Stimulated activated CD8-positive, alpha-beta memory T cell treated with anti-CD3 and anti-CD28 coated beads, Interleukin-7, amount 100 ng/mL, for 48 hours (primary cell): ENCODE measurements at places on chromosomes 4 and X.

- DNase-seq, result no peak
Measured at GRCh38 chr4:78930016-78930629, 9.1 kb downstream of the PAQR3 start.

DNA sequence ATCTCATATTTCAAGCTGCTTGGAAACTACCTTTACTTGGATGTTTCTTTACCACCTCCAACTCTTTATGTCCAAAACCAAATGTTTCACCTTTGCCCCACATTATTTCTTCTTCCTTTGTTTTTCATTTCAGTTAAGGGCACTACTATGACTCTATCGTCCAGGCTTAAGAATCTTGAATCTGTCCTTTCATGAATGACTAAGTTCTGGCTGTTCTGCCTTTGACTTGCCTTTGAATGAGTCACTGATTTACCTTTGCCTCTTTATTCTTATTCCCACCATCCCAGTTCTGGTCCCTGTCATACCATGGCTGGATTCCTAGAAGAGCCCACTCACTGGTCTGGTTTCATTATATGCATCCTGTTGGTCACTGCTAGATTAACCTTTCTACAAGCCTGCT is 30.6 kb upstream of the PLAC1 start:
- DNase-seq, result no peak

- no peak for DNase-seq
Measured at GRCh38 chrX:42967681-42968300, 189.8 kb upstream of the PPP1R2C start.

- DNase-seq, result no peak
Measured at GRCh38 chr4:127641524-127641923, 8.8 kb downstream of the INTU start.

DNA sequence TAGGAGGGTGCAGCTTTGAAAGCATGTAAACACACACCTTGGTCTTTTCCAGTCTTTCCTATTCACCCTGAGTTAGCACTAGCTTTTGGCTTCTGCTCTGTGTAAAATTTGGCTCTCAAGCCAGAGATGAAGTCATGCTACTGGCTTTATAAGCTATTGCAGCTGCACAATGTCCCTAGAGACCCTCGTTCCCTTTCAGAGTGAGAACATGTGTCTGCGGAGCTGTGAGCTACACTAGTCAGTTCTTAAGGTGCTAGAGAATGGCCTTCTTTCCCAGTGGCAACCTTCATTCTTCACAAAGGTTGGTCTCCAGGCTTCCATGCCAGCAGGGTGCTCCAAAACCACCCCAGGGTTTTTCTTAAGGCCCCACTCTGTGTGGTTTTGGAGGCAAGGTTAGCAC is 199.1 kb downstream of the SPATA18 start:
- DNase-seq, result no peak

DNA sequence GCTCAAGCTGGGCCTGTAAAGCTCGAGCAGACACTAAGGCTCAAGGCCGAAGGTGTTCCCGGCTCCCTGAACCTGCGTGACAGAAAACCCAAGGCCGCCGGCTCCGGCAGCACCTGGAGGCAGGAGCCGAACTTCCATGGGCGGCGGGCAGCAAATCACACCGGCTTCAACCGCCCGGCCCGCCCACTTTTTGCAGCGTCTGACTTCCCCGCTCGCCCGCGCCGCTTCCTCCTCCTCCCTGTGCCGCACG is 940 bp upstream of the NSD2 start:
- DNase-seq, result peak; percentile 81

DNA sequence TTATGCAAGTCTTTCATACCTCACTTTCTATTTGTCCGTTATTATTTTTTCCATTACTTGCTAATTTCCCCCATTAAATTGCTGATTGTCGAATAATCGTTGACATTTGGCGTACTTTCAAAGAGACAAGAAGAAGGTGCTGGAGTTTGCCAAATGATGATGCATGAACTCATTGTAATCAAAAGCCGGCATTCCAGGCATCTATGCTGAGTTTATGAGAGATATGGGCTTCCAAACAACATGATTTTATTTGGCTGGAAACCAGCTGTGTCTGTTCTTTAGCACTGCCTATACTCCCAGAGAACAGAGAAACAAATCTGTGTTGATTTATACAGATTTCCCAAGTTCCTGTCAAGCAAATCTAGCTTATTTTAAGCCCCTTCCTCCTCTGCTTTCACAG is 80.8 kb upstream of the RPS6KA3 start:
- no peak for DNase-seq

- no peak for DNase-seq
Measured at GRCh38 chr4:46554760-46555465, 165.0 kb upstream of the GABRA2 start.

- no peak for DNase-seq
Measured at GRCh38 chr4:23233596-23233995, 540.9 kb downstream of the GBA3 start.

GRCh38 chr4:101782546-101782945 is 8.0 kb upstream of the BANK1 start:
- DNase-seq, result no peak
